ENCODE measurements at places on chromosomes 1 and 21.
A peak's percentile ranks its signal among the peaks of the same experiment; 100 is the strongest.

GRCh38 chr1:51960262-51960661 is 30.2 kb downstream of the RAB3B start:
- no peak for DNase-seq

DNA sequence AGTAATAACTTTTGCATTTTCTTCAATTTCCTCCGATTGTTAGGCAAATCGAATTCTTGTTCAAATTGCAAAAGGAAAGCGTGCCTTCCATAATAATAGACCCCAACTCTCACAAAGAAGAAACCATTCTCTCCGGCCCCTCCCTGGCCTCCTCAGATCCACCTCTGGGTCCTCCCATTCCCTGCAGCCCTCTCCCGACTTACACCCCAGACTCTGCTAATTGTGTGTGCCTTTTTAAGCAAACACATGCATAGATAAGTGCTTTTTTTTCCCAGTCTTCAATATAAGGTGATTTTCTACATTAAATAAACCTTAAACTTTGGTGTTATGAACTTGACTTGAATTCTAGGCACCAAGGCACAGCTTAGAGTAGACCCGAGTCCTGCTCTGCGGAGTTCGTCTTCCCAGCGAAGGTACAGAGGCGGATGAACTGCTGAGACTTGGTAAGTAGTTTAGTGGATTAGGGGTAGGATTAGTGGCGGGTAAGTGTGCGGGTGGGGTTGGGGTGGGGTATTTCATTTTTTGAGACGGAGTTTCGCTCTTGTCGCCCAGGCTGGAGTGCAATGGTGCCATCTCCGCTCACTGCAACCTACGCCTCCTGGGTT is 1.5 kb downstream of the L1TD1 start:
- DNase-seq: no peak

DNA sequence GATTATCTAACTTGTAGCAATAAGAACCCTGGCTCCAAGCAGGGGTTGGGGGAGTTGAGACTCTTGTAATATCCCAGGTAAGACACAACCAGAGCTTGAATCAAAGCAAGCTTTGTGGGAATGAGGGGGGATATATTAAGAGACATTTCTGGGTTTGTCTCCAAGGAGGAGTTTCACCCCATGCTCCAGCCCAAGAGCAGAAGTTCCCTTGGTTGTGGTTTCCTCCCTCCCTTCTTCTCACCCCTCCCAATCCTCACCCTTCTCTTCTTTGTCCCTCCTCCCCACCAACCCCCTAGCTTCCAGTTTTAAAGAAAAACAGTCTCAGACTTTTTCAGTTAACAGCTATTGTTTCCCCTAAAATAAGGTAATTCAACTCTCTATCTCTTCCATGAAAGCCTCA is 11.9 kb downstream of the TRAF3IP3 start:
- no peak for DNase-seq

DNA sequence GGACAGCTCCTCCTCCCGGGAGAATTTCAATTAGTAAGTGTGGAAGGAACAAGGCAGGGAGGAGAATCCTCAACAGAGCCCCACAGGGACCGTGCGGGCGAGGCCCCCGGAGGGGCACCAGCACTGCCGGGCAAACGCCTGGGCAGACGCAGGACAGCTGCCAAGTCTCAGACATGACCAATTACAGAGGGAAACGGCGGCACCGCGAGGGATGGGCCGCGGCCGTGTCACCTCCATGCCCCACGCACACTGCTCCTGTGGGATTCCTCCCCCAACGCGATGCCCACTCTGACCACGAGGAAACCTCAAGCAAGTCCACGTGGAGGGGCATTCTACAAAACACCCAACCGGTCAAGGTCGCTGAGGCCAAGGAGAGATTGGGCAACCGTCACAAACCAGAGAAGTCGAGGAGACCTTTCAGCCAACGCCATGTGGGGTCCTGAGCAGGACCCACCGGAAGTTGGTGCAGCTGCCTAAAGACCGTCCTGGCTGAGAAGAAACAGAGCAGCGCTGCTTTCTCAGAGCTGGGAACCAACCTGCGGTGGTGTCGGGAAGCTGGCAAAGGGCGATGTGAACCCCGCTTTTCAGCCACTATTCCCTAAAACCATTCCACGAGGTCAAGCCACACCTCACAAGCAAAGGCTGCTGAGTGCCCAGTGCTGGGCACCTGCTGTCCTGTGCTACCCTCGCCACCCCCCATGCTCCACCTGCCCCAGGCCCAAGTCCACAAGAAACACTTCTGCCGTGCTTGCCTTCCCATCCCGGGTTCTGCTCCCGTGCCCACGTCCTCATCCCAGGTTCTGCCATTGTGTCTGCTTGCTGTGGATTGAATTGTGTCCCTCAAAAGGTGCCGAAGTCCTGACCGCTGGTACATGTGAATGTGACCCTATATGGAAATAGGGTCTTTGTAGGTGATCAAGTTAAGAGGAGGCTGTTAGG is 1.4 kb upstream of the KRTAP10-4 start:
- no peak for DNase-seq

GRCh38 chr1:213464786-213465460 is 413.9 kb downstream of the RPS6KC1 start:
- no peak for DNase-seq

- DNase-seq: peak; percentile 47
Measured at GRCh38 chr1:145918992-145919939, 749 bp upstream of the PEX11B start.

DNA sequence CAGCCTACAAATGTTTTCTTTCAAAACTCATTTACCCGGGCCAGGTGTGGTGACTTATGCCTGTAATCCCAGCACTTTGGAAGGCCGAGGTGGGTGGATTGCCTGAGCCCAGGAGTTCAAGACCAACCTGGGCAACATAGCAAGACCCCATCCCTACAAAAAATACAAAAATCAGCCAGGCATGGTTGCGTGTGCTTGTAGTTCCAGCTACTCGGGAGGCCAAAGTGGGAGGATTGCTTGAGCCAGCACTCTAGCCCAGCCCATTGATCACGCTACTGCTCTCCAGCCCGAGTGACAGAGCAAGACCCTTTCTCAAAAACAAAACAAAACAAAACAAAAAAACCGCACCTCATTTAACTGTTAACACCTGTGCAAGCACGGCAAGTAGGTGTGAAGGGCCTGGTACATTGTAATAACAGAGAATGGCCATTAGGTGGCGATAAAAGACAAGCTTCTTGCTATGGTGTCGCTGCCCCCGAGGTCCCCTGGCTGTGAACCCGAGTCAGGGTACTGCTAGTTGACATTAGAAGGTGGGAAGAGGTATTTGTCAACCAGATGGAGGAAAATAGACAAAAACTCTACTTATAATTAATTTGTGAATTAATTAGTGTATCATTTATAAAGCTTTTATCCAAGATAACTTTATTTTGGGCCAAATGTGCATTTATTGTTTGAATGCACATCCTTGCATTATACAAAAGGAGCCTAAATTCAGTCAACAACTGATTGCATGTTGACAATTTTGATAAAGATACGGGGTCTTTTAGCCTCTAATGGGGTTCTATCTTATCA is 66.5 kb downstream of the SH3BGR start:
- peak; percentile 36 for DNase-seq

DNA sequence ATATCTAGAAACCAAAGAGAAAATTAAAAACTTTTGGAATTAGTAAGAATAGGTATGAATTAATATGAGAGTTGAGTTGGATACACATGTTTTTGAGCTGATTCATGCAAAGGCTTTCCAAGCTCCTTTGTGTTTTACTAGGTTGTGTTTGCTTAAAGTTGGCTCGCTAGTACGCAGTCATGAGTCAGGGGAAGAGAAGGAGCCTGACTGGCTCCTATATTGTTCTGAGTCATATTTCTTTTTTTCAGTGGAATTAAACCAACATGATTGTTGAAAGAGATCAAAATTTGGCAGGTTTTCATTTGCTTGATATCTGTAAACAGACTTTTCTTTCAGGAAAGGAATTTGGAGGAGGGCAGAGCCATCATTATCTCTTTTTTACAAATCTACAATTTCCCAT is 66.7 kb downstream of the MAGI3 start:
- DNase-seq: peak; percentile 96

- no peak for DNase-seq
Measured at GRCh38 chr1:212542761-212543187, 65.8 kb upstream of the ATF3 start.
